C1 segment of cervical spinal cord (tissue), 14 donors: ENCODE measurements at places on chromosomes 12 and 14.

- DNase-seq: no peak
Observed at GRCh38 chr14:53048631-53049030, 97.8 kb upstream of the FERMT2 start.

DNA sequence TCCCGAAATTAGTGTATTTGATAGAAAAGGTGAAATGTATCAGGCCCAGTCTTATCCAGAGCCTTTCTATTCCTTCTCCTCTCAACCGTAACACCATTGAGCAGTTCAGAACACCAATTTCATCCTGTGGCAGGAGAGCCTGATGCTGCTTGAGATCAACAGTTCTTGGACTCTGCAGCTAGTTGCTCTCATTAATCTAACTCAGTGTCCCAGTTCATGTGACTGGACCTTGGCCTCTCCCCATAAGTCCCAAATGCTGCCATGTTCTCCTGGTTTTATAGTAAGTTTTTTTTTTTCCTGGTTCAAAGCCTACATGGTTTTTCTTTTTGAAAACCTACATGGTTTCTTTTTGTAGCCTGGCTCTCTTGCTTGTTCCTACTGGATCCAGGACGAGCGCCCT is 293.9 kb downstream of the ITPR2 start:
- no peak for DNase-seq

- no peak for DNase-seq
Observed at GRCh38 chr12:91056488-91056887, 1.3 kb downstream of the KERA start.

DNA sequence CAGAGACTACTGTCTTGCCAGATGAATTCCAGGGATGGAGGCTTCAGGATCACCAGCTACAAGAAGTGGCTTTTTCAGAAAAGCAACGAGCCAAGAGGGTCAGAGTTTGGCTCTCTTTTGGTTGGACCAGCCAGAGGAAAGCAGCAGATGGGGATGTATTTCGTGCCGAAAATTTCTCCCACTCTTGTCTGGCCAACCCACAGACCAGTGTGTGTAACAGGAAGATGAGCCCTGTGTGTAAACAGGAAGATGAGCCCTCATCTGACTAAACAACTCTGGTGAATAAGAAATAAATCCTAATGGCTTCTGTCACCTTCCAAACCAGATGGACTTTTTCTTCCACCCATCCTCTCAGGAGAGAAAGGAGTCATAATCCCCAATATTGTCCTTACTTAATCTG is 13.1 kb downstream of the GPR68 start:
- no peak for DNase-seq

DNA sequence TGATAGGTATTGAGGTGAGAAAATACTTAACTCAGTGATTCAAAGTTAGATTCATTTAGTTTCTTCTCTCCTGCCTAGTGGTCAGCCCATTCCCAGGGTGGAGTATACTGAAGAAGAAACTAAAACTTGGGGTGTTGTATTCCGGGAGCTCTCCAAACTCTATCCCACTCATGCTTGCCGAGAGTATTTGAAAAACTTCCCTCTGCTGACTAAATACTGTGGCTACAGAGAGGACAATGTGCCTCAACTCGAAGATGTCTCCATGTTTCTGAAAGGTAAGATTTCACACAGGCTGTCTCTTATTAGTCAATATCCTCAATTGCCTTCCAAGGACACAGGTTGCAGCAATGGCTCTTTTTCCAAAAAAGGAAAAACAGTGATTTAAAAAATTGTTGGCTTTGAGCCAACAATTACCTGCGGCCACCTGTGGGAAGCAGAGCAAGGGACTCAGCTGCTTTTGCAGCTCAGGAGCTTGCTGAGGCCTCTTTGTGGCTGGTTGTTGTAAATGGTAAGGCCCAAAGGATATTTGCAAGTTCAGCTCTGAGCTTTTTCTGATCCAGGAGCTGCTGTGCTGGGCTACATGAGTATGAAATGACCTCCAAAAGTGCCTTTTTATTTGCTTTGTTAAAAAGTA is 33.9 kb downstream of the TPH2 start:
- DNase-seq: no peak

DNA sequence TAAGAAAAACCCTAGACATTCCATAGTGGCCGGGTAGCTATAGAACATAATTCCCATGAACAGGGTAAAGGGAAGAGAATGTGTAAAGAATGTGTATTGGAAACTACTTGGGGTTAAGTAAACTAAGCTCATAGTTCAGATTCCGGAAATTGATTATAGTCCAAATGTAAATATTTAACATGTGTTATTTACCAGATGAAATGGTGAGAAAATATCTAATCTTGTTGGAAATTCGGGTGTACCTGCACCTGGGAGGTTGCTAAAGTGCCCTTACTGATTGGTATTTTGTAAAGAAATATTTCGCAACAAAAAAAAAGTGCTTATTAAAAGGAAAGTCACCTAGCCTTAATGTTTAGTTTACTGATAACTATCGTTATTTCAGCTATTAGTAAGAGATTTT is 14.4 kb downstream of the RASSF9 start:
- DNase-seq: no peak

- no peak for DNase-seq
Observed at GRCh38 chr14:73576391-73576790, 7.4 kb downstream of the ACOT2 start.

- no peak for DNase-seq
Observed at GRCh38 chr12:130482448-130482847, 144.8 kb downstream of the PIWIL1 start.

DNA sequence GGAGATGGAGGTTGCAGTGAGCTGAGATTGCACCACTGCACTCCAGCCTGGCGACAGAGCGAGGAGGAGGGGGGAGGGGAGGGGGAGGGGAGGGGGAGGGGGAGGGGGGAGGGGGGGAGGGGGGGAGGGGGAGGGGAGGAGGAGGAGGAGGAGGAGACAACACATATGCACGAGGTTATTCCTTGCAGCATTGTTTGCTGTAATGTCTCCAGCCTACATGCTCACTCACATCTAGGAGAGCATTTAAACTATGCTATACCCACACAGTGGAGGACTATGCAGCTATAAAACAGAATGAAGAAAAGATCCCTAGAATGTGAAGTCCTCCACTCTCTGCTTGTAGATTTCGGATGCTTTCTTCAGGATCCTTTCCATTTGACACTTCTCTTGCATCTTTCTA is 3.5 kb upstream of the HIGD1C start:
- DNase-seq: no peak

DNA sequence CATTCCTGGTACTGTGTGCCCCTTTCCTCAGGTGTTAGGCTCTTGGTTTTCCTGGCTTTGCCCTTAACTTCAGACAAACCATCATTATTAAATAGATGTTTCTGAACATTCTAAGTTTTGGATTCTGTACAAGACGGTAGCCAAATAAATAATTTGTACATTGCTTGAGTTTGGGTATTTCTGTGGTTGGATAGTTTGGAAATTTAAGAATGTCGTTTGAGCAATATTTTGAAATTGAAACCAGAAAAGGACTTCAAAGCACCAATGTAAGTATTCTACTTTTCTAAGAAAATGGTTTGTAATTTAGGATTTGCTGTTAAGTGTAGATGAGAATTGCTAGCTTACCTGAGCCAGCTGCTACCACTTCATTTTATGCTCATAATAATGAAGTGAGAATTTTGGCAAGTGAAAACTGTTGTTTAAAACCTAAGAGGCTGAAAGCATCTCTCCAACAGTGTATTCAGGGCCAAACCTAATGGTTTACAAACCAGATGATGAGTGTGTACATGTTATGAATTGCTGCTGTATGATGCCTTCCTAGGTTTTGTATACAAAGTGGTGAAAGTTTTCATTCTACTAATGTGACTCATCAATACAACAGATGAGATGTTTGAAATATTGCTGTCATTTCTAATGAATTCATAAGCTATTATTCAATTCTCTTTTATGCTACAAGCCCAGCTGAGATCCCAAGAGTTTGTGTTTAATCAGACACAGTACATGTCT is 181.5 kb upstream of the PRKD1 start:
- DNase-seq: no peak

GRCh38 chr14:75833326-75834020 is 148.3 kb downstream of the TGFB3 start:
- no peak for DNase-seq

- DNase-seq: no peak
Observed at GRCh38 chr12:62562846-62563245, 96.2 kb downstream of the MON2 start.

DNA sequence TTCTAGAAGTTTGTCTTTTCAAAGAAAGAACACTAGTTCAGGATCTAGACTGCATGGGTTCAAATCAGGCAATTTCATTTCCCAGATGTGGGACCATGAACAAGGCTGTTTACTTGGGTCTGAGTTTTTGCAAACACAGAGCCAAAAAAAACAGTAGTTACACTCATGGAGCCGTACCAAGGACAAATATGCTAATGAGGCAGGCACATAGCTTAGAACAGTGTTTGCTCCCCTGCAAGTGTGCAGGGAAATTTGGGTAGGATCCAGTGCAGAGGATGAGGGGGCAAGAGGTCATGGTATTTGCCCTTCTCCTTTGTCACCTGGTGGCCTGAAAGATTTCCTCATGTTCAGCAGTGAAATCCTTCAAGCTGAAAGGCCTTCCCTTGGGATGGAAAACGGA is 860.4 kb downstream of the VRK1 start:
- DNase-seq: no peak

DNA sequence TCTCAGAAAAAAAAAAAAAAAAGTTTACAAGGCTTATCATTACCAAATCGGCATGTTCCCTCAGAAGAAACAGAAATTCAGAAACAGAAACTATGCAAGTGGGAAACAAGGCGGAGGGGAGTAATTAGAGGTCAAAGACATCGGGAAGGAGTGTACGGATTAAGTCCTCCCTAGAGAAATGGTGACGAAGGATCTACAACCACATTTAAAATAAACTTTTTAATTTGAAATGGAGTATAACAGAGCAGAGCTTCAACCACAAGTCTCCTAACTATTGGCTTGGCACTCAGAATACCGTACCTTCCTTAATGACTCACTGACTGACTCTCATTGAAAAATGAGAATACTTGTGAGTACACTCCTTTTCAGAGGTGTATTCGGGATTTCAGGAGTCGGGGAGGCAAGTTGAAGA is 908 bp downstream of the ENTPD5 start:
- DNase-seq: no peak

- no peak for DNase-seq
Observed at GRCh38 chr12:91127751-91128150, 16.5 kb upstream of the LUM start.

DNA sequence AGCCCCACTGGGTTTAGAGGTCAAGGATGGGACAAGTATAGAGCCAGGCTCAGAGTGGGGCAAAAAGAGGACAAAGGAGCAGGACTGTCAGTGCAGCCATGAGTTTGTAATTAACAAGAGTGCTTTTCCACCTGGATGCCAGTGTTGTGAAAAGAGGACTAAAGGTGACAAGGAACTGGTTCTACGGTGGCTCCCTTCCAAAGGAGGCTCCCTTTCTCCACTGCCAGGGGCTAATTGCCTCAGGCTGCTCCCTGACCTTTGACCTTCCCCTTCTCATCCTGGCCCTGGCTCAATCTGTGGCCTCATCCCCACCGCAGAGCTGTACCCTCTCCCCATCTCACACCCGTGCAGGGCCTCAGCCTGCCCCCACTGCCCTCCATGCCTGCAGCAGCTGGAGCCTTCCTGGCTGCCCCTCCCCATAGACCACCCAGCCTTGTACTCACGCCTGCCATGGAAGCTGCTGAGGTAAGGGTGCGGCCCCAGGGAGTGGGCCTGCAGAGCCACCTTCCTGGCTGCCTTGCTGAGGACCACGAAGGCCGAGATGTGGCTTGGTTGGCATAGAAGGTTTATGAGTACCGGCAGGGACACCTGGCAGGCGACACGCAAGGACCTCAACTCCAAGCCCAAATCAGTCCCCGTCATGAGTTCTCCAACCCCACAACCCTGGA is 24.8 kb upstream of the FKBP4 start:
- DNase-seq: no peak

DNA sequence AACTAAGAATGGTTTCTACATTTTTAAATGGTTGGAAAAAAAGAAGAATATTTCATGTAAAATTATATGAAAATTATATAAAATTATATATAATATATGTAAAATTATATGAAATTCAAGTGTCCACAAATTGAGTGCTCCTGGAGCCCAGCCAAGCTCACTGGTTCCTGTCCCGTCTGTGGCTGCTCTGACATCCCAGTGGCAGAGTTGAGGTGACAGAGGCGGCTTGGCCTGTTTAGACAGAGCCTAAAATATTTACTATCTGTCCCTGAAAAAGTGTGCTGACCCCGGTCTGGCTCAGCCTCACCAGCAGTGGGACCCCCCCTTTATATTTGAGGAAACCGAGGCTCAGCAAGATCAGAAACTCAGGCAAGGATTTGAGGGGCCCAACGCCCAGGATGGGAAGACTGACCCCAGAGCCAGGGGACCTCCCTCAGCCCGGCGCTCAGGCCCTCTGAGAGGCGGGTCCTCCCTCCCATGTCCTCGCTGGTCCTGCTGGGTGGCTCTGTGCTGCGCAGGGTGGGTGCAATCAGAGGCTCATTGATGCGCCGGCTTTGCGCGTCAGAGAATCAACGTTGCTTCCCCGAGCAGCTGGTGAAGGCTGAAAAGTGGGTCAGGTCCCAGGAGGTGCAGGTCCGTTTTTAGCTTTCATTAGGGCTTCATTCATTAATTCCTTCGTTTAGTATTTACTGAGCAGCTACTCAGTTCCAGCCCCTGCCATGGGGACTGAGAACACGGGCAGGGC is 21.5 kb upstream of the BEGAIN start:
- DNase-seq: no peak

GRCh38 chr12:57139796-57140649 is 7.4 kb downstream of the LRP1-AS start:
- DNase-seq: no peak

- no peak for DNase-seq
Observed at GRCh38 chr14:23286902-23287479, 1.1 kb upstream of the HOMEZ start.

DNA sequence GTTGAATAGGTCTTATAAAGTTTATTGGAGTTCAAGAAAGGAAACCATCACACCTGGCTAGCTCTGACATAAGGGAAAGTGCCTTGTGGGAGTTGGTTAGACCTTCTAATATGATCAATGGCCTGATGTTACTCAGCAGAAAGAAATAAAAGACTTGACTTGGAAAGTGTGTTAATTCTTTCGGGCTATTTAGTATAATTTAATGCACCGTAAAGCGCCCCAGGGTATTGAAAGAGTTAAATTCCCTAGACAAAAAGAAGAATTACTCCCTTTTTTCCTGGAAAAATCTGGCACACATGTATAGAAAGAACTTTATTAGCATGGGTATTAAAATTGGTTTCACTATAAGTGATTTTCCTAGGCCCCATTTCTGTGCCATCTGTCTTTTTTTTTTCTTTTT is 1125.7 kb upstream of the FLRT2 start:
- no peak for DNase-seq

DNA sequence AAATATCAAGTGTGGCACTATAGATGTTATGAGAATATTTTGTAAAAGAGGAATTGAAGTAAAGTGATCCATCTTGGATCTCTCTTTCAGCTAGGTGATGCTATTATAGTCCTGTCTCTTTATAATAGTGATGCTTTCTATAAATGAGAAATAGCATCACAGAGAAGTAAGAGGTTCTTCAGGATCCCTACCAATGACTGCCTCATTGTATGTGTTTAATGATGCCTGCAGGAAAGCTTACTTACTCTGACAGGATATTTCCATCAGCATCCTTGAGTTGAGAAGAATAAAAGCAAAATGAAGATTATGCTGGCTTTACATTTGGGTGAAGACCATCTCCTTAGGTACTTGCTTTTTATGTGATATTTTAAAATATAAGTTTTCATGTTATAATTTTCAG is 846.0 kb upstream of the LRFN5 start:
- no peak for DNase-seq

- no peak for DNase-seq
Observed at GRCh38 chr12:1947081-1947480, 28.6 kb upstream of the CACNA2D4 start.
